ENCODE measurements at places on chromosomes 6 and 20. TPM values are rescaled to one million over a fixed set of nuclear protein-coding genes. Genes with fewer than 3 reads are reported as not detected.
A peak's percentile ranks its signal among the peaks of the same experiment; 100 is the strongest.

GRCh38 chr6:16338577-16339264 lies 100.3 kb downstream of the GMPR start:
- no peaks in the 10 kb centered on the region for H3K27me3 ChIP-seq
- H3K4me3 ChIP-seq, result no peak overlapping the region
- H3K36me3 ChIP-seq, result no peaks in the 10 kb centered on the region
- peak; percentile 100 for DNase-seq
- H3K4me1 ChIP-seq, result peaks cover 46% of the 10 kb centered on the region
- peak overlapping the region; percentile 79 for H3K27ac ChIP-seq

DNA sequence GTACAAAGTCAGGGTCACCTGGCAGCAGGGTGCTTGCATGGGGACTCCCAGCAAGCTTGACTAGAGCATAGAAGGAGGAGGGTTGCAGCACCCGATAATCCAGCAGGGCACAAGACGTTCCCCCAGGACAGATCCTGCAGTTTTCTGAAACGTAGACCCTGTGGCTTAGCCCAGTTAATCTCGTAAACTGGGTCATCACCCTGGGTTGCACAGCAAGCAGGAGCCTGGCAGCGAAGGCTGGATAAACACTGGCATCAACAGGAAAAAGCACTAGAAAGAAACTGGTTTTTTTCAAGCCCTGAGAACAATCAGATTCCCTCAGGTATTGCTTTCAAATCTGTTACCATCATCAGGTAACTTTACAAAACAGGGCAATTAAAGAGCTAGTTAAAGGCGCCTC lies 92.6 kb downstream of the PDE7B start:
- no peak overlapping the region for H3K27ac ChIP-seq
- no peaks in the 10 kb centered on the region for H3K36me3 ChIP-seq
- H3K4me1 ChIP-seq, result no peaks in the 10 kb centered on the region
- DNase-seq, result no peak
- no peaks in the 10 kb centered on the region for H3K27me3 ChIP-seq
- no peak overlapping the region for H3K4me3 ChIP-seq

- no peak overlapping the region for H3K4me3 ChIP-seq
- H3K27me3 ChIP-seq, result no peaks in the 10 kb centered on the region
- no peak for DNase-seq
- H3K36me3 ChIP-seq, result no peaks in the 10 kb centered on the region
- H3K4me1 ChIP-seq, result no peaks in the 10 kb centered on the region
- H3K27ac ChIP-seq, result no peak overlapping the region
Measured at GRCh38 chr20:12893019-12893418, 115.8 kb upstream of the SPTLC3 start.

DNA sequence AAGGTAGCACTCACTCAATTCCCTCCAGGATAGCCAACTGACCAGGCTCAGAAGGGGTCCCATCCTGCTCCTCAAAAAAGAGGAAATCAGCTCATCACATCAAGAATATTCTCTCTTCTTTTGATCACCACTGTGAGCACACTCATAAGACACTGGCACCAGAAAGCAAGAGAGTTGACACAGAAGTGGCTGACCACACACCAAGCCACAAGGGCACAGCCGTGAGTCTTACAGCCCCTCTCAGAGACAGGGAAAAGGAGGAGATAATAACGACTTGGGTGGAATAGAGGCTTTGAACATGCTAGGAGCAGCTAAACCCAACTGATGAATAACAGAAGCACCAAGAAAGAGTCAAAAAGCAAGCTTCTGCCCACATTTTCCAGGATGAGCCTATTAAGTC lies 249.1 kb upstream of the PREP start:
- no peak overlapping the region for H3K27ac ChIP-seq
- no peaks in the 10 kb centered on the region for H3K36me3 ChIP-seq
- DNase-seq, result no peak
- H3K4me1 ChIP-seq, result no peaks in the 10 kb centered on the region

- H3K4me3 ChIP-seq, result no peak overlapping the region
- H3K27ac ChIP-seq, result no peak overlapping the region
- no peaks in the 10 kb centered on the region for H3K4me1 ChIP-seq
- H3K36me3 ChIP-seq, result no peaks in the 10 kb centered on the region
Measured at GRCh38 chr20:5674176-5674660, 76.0 kb upstream of the SHLD1 start.

GRCh38 chr6:117494283-117494682 lies 11.8 kb downstream of the DCBLD1 start:
- no peaks in the 10 kb centered on the region for H3K36me3 ChIP-seq
- peak overlapping the region; percentile 70 for H3K27ac ChIP-seq
- H3K27me3 ChIP-seq, result no peaks in the 10 kb centered on the region
- peak overlapping the region; percentile 13 for H3K4me3 ChIP-seq
- H3K4me1 ChIP-seq, result peaks cover 27% of the 10 kb centered on the region

VGLL2 gene
- not detected for total RNA-seq
